ENCODE measurements at places on chromosomes 2 and 18.

GRCh38 chr2:1527153-1527992 lies 114.1 kb downstream of the TPO start:
- DNase-seq = no peak

- no peak for DNase-seq
Observed at GRCh38 chr2:205964111-205964761, 121.7 kb downstream of the INO80D start.

DNA sequence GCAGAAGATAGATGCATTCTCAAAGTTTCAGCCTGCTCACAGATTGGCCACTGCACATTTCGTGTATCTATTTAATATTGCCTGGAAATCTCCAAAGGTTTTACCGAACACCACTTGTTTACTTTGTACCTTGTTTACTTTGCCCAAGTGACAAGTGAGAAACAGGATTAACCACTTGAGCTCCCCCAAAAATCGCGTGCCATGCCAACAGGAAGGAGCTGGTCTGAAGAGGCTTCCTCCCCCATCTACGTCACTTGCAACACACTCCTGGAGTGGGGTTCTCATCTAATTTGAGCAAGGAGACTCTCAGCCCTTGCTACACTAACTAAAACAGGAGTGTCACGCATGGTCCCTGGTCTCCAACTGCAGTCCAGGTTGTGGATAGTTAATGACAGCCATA lies 212.5 kb upstream of the TMEM200C start:
- no peak for DNase-seq

DNA sequence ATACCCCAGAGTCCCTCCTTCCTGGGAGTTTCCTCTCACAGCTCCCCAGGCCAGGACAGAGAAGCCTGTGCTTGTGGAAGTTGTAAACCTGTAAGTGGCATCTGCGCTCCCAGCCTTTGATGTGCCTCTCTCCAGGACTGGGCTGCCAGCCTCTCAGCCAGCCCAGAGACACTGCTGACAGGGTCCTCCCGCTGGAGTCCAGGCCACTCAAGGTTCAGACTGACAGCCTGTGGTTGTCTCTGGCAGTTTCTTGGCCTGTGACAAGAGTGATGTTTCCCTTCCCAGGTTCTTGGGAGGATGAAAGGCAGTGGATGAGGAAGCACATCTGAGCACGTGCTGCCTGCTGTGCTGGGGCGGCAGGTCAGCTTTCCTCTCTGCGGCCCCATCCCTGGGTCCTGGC lies 3.0 kb downstream of the SLC35F6 start:
- no peak for DNase-seq

DNA sequence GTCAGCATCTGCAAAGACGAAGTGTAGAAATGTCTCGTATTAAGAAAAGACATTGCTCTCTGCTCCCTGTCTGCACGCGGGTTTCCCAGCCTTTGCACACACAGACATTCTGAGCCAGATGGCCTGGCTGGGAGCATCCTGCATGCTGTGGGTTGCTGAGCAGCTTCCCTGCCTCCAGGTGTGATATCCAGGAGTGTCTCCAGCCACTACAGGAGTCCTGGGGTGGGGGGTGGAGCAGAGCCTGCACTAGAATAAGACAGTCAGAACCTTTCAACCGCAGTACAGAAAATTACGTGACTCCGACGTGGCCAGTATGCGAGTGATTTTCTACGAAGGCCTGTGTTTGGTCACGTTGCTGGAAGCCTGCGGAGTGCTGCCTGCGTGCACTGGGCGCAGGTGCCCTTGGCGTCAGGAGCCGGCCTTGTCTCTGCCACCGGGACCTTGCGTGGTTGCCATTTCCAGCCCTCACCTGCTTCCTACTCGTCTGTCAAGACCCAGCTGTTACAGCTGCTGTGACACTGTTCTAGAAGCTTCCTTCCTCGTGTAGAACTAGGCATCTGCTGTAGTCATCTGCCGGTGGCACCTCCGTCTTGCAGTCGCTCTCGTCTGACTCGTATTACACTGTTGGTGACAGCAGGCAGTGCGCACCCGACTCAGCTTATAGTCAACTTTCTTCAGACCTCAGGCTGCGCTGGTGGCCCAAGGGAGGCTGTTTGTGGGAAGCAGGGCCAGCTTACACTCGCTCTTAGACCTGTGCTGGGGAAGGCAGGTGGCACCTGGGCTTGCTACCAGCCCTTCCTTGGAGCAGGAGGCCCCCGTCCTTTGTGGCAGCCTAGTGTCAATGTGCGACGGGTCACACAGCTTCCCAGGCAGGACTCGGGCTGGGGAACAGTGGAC lies 11.2 kb downstream of the CTDP1 start:
- DNase-seq = no peak

- DNase-seq = no peak
Observed at GRCh38 chr2:37375741-37376288, 31.4 kb downstream of the QPCT start.

DNA sequence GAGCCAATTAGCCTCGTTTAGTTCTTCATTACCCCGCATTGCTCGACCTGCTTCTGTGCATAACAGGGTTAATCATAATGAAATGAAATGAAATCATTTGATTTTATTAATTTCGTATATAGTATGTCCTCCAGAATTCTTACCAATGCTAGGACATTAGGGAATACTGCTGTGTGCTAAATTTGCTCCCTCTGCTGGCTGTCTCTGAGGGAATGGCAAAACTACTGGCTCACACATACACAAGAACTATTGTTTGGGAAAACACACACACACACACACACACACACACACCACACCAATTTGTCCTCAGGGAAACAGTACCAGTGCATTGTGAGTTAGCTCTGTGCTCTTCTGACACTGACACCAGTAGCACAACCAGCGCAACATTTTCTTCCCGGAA lies 273.3 kb upstream of the TCF4 start:
- no peak for DNase-seq

GRCh38 chr18:74946646-74947375 lies 262.1 kb downstream of the PTGR3 start:
- DNase-seq = no peak

DNA sequence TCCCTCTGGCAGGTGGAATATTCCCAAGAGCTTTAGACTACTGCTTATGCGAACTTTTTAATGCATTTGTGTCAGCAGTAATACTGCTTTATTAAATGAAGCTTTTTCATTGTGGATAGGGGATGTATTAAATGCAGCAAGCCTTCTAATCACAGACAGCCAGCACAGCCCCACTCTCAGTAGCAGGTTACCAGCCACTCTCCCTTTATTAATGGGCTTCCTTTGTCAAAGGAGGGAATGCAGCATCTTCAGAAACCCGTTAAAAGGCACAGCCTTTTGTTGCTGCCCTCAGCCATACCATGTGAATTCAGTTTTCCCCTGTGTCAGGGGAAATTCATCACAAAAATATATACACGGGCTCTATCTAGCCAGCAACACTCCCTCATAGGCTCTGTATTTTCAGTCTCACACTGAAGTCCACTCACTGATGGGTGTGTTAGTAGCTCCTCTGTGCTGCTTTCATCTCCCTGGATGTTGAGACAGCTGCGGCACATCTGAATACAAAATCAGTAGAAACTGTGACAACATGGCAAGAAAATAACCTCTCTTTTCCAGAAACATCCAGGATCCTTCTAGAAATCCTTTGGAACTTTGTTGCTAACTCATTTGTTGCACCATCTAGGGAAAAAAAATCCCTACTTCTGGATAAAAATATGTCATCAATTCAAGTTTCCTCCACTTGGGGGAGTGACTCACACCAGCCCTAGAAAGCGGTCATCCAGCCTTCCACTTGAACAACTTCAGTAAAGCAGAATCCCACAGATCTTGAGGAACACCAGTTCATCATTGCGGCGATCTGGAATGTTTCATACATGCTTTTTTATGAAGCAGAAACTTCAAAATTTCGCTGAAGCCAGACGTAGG lies 48.4 kb downstream of the LRRTM1 start:
- no peak for DNase-seq

DNA sequence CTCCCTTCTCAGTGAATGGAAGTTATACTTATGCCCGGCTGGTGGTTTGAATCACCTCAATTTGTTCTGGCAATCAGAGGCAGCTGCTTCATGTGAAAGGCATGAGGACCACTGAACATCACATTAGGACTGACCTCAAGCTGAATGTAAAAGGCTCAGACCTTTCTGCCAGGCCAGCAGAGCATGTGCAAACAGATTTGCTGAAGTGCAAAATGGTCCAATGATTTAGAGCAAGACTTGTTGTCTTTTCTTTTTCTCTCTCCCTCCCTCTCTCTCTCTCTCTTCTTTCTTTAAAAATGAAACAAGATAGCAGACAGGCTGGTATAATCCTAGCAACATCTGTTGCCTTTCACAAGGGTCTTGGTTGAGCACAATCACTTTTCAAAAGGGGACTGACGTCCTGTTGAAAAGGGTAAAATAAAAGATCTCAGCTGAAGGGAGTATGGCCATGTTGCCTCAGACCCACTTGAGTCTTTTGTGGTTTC lies 13.3 kb upstream of the CDH7 start:
- DNase-seq = no peak

GRCh38 chr2:83742117-83742782 lies 716.8 kb downstream of the SUCLG1 start:
- no peak for DNase-seq

- no peak for DNase-seq
Observed at GRCh38 chr2:38159597-38159996, 83.6 kb upstream of the CYP1B1 start.

GRCh38 chr2:234300391-234300925 lies 196.4 kb downstream of the ARL4C start:
- no peak for DNase-seq

GRCh38 chr2:236633775-236634560 lies 64.3 kb downstream of the ACKR3 start:
- no peak for DNase-seq

DNA sequence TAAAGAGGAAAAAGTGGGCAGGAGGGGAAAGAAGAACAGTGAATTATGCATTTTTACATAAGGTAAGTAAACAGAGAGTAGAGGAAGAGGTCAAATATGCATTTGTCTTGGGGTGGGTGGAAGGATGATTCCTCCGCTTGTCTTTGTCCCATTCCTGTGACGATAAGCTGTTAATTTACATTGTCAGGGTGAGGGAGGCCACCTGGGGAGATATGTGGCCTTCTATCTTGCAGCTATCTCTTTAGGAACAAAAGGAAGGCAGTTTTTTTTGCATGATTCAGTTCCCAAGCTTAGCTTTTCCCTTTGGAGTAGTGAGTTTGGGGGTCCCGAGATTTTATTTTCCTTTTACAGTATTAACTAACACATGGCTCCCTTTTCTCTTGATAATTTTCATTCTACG lies 2.2 kb upstream of the INPP4A start:
- DNase-seq = no peak

DNA sequence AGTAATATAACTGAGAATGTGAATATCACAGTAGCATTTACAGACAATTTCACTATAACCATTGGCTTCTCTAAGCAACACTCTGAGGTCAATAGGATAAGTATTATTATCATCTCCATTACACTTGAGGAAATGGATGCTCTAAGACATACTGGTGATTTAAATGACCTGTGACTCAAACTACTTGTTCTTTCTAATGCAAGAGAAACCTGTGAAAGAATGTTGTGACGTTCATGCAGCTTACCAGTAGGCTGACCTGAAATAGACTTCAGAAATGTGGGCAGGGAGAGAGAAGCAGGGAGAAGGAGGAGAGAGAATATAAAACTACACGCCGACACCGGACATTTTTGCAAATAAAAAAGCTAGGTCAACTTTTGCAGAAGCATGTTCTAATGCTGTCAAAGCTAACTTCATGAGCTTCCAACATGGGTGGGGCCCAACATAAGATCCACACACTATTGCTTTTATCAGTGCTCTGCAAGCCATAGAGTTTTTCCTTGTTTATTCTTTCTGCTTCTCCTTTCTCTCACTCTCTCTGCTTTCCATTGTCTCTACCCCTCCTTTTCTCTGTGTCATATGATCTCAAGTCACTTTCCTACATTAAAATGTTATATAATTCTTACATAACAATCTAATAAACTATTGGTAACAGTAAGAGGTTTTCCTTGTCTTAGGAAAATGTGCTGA lies 217.6 kb upstream of the FN1 start:
- no peak for DNase-seq

- DNase-seq = no peak
Observed at GRCh38 chr2:150931451-150931850, 330.2 kb downstream of the RBM43 start.

DNA sequence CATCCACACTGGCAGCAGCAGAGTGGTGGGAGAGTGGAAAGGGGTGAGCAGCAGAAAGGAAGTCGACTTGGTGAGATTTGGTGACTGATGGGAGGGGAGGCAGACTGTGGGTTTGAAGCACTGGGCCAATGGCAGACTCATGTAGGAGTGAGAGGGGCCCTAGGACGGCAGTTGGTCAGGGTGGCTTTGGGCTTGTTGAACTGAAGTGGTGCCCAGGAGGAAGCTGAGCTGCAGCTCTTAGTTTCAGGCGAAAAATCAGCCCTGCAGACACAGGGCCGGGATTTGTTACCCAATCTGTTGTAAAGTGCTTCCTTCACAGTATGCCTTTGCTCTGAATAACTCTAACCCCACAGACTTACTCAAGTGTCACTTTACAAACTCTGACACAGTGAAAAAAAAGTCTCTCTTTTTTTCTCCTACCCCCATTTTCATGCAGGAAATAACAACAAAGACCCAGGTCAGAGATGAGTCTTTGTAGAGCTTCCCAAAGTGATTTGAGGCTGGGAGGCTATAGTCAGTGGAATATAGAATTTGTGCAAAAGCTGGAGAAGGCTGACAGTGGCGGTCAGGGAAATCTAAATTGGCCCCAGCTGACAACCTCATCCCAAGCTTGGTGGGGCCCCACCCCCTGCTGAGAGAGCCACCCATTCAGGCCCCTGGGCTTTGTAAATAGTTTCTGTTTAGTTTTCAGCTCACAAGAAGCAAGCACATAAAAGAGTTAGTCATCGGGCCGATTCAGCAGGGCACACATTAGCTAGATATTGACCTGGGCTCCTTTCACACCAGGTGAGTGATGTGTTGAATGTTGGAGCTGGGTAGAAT lies 226.9 kb downstream of the VAPA start:
- no peak for DNase-seq

- DNase-seq = no peak
Observed at GRCh38 chr2:121095257-121096080, 189.5 kb downstream of the TFCP2L1 start.

GRCh38 chr2:181660181-181660580 lies 3.3 kb upstream of the CERKL start:
- no peak for DNase-seq

DNA sequence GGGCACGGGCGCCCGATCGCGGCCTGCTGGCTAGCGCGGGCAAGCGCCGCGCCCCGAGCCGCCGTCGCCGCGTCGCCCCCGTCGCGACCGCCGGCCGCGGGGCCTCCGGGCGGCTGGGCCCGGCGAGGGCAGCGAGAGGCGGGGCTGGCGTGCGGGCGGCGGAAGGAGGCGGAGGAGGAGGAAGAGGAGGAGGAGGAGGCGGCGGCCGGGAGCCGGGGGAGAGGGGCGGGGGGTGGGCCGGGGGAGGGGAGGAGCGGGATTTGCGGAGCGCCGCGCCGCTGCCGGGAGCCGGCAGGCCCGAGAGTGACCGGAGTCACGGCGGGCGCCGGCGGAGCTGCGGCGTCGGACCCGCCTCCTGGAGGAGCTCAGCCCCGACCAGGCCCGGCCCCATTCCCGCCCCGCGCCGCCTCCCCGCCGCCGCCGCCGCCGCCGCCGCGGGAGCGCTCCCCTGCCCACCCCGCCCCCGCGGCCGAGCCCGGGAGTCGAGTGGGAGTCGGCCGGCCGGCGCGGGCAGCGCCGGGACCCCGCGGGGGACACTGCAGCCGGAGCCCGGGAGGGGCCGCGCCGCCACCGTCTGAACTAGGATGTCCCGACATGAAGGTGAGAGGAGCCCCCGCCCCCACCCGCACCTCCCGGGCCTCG lies at the start of gene KCMF1:
TSS of gene KCMF1 (plus strand) at position 294 of the 642 bp plus-strand sequence. CDS start at position 585, 291 bp downstream.
- DNase-seq = no peak
